ENCODE measurements at places on chromosomes 11 and 22.

DNA sequence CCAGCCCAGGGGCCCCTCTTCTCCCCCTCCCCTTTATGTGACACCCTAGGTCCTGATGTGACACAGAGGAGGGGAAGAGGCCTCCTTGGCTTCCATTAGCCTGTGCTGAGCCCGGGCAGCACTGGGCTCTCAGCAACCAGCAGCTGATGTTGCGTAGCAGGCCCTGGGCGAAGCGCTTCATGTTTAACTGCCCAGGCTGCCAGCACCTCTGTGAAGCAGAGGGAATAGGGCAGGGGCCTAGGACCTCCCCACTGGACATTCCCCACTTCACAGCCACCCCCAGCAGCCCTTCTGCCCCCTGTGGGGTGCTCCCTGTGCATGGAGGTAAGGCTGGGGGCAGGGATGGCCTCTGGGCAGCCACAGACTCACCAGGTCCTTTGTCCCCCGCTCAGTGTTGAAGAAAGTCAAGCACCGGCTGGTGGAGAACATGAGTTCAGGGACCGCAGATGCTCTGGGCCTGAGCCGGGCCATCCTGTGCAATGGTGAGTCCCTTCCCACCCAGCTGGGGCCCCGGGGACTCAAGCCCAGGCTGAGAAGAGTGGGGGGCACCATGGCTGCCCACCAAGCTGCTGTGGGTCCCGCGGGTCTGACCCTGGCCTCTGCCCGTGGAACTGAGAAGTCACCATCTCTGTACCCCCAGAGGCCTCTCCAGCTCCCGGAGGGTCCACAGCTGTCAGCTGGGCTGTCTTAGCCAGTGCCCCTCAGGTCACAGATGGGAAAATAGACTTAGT, 11.6 kb downstream of the PICK1 start:
- DNase-seq, result no peak

DNA sequence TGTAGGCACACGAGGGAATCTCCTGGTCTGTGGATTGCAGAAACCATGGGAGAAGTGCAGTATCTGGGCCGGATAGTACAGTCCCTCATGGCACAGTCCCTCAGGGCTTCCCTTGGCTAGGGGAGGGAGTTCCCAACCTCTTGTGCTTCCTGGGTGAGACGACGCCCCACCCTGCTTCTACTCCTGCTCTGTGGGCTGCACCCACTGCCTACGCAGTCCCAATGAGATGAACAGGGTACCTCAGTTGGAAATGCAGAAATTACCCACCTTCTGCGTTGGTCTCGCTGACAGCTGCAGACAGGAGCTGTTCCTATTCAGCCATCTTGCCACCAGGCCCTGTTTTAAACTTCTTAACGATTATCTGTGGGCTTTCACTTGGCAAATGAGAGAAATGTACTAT, 157.2 kb upstream of the CARD18 start:
- no peak for DNase-seq

DNA sequence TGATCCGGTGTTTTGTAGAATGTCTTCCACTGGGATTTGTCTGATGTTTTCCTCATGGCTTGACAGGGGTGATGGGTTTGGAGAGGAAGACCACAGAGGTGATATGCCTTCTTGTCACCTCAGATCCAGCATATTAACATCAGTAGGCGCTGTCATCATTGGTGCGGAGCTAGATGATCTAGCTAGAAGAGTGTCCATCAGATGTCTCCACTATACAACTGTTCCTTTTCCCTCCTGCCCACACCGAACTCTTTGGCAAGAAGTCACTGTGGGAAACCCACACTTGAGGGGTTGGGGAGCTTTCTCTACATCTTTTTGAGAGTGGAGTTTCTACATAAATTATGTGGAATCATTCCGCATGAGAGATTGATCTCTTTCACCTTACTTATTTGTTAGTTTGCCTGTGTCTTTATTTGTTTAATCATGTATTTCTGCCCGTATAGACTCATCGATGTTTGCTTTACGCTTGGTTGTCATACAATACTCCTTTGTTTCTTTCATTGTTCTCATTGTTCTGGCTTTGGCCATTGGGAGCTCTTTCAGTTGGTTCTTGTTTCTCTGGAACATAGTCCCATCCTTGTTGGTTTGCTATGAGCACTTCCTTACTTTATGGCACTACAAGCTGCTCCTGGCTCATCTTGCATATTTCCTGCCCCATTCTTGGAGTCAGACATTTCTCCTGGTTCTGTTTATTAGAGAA, 1420.3 kb downstream of the BRD1 start:
- no peak for DNase-seq

DNA sequence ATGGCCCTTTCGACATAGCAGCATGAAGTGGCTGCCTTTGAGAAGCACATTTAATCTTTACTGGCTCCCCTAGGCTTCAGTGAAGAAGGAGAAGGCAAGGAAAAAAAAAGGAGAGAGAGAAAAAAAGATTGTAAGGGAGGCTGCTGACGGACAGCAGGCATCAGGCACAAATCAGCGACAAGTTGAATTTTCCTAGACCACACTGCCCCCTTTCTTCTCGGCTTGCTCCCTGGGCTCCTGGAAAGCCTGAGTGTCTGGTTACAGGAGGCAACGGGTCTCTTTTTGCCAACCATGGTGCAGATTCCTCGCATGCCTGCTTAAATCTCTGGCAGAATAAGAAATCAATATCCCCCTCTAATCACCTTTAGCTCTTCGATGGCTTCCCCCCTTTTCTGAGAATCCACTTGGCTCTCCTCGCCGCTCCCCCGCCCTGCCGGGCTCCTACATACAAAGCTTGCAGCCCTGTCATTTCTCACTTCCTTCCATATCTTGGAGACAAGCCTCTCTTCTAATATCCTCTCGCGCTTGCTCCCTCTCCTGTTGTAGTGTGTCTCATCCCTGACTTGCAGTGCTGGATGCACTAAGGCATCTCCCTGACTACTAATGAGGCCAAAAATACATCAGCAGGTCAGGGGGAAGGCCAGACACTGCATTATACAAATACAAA, 14.3 kb downstream of the BLID start:
- no peak for DNase-seq

DNA sequence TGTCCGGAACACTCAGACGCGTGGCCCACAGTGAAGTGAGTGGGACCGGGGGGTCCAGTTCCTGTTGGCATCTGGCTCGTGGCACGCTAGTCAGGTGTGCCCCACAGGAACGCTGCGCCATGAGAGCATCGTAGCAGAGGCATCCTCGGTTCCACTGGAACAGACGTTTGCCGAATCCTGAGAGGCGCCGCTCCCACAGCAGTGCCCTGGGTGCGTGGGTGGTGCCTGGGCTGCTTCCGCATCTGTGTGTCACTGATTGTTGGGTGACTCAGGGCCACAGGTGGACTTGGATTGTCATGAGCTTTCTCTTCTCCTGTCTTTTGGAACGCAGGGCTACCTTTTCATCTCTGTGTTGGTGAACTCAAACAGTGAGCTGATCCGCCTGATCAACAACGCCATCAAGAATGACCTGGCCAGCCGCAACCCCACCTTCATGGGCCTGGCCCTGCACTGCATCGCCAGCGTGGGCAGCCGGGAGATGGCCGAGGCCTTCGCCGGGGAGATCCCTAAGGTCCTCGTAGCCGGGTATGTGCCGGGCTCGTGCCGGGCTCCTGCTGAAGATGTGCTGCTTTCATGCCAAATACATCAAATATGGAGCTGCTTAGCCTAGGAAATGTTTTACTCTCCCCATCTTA, 46.2 kb downstream of the AP2A2 start:
- no peak for DNase-seq

DNA sequence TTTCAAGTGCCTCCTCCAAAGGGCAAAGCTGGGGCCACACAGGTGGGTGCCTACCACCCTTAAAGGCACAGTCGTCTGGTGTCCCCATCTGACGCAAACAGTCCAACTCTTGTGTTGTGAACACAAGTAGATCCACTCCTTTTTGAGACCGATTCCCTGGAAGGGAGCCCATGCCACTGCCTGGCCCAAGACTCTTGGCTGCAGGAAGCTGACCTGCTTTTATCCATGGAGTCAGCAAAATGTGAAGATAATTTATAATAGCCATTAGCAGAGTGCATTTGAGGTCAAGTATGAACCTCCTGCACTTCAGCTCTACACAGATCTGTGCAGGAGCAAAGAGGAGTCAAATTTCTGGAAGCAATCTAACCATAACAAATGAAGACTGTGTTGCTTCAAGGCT, 68.5 kb downstream of the ADM start:
- DNase-seq, result no peak

- no peak for DNase-seq
Observed at GRCh38 chr22:49853981-49854831, 562 bp downstream of the ZBED4 start.

GRCh38 chr11:19919050-19919561, 206.5 kb downstream of the NAV2 start:
- no peak for DNase-seq
